ENCODE measurements at places on chromosomes 16 and 17.

- no peak for DNase-seq
Measured at GRCh38 chr17:10115536-10115932, 82.9 kb downstream of the GAS7 start.

GRCh38 chr17:56845934-56846333 is 12.0 kb downstream of the DGKE start:
- DNase-seq, result no peak

DNA sequence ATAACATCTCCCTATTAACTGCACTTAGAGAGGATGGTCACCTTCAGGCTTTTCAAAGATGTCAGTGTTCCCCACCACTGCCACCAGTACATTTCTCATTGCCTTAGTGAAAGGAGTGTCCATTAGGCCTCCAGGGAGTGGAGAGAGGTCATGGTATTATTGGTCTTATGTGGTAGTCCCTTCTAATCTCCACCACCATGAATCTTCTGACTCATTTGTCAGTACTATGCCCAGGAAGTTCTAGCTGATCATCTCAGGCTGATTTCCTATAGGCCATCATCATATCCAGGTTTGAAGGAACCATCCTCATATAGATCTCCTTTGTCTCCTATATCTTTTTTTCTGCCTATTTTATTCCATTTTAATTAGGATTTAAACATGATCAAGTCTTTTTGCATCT is 221.5 kb downstream of the CYB561 start:
- no peak for DNase-seq

GRCh38 chr16:84268291-84269040 is 26.2 kb upstream of the WFDC1 start:
- DNase-seq, result no peak

DNA sequence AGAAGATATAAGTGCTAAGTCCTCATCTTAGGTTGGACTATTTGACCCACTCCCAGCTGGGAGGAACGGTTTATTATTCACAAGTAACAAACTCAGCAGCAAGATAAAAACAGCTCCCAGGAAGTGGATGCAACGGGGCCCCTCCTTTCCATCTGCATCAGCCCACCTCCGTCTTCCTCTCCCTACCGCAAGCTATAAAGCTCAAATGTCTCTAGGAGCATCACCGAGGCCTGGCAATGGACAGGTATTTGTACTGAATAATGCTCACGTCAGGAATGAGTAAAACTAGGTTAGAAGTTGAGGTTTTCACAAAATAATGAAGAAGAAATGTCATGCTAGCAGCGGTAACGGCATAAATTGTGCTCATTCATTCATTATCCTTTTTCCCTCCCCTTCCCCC is 408.7 kb upstream of the PSMD7 start:
- DNase-seq, result no peak

DNA sequence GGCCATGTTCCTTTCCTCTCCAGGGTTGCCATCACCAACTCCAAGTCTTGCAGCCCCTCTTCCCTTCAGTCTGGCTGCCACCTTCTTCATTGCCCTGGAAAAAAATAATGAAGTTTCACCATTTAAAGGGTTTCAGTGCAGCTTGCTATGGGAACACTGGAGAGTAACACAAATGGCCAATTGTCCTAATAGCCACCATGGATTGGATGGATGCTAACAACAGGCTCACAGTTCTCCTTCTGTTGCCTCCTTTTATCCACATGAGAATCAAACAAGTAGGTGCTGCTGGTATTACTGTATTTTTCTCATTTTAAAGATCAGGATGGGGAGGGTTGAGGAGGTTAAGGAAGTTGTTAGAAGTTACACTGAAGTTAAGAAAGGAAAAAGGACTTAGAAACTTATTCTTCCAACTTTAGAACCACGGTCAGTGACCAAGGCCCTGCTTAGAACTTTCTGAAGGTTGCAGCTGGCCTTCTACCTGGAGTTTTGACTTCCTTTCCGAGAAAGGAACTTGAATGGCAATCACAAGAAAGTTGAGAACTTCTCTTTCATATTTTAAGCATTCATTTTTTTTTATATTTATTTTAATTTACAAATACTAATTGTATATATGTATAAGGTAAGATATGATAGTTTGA is 198.0 kb upstream of the MAF start:
- no peak for DNase-seq

GRCh38 chr17:4858068-4858881 is 25.1 kb downstream of the MINK1 start:
- no peak for DNase-seq

GRCh38 chr16:68898026-68898425 is 54.7 kb downstream of the TANGO6 start:
- DNase-seq, result no peak

DNA sequence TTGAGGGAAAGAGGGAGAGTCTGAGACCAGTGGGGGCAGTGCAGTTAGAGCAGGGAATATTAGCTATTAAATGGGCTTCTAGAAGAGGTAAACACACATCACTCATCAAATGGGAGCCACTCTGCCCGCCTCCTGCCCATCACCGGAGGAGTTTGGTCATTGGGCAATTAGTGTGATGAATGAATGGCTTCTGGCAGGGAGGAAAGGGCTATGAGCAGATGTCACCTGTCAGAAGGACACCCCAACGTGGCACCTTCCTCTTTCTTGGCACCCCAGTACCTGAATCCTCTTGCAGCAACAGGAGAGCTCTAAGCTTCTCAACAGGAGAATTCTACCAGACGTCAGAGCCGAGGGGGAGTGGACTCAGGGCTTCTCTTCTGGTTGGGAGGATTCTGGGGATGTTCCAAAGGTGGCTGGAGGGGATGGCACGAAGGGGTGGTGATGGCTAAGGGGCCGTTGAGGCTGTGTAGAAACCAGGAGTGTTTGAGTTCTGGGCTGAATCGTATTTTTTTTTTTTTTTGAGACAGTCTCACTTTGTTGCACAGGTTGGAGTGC is 11.0 kb downstream of the C1QTNF1 start:
- DNase-seq, result no peak

DNA sequence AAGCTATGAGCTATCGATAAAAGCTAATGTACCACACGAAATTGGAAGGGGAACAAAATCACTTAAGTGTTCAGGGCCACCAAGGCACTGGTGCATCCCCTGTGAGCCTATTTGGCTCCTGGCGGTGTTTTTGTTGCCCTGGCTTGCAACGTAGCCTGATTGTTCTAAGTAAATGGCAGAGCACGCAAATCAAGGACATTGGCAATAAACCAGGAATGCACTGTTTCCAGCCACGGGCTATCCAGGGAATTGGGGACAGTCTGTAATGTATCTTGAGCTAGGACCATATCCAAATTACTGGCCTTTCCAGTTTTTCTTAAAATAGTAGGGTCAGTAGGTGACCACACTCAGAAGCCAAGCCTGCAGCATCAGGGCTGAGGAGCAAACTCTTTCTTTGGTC is 734.0 kb downstream of the MAF start:
- no peak for DNase-seq

DNA sequence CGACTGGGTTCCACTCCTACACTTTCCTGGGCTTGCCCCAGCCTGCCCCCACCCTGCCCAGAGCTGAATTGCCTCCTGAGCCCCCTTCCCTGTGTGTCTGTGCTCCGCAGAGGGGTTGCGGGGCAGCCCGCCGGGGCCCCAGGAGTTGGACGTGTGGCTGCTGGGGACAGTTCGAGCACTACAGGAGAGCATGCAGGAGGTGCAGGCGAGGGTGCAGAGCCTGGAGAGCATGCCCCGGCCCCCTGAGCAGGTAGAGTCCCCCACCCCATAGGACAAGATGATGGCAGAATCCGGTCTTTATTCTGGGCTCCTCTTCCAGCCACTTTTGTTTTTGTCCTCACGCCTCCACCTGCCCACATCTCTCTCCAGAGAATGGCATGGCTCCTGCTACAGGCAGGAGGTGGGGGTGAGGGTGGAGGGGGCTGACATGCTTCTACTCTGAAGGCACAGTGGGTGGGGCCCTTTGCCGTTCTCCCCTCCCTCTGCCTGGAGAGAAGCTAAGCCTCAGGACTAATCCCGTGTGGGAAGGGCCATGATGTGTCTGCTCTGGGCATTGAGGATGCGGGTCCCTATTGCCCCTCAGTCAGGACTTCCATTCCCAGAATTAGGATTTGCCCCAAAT is 3.5 kb downstream of the ACBD4 start:
- no peak for DNase-seq

GRCh38 chr16:8716592-8716991 is 42.2 kb downstream of the ABAT start:
- no peak for DNase-seq

GRCh38 chr17:1002412-1002753 is 5.5 kb downstream of the TIMM22 start:
- DNase-seq, result no peak

DNA sequence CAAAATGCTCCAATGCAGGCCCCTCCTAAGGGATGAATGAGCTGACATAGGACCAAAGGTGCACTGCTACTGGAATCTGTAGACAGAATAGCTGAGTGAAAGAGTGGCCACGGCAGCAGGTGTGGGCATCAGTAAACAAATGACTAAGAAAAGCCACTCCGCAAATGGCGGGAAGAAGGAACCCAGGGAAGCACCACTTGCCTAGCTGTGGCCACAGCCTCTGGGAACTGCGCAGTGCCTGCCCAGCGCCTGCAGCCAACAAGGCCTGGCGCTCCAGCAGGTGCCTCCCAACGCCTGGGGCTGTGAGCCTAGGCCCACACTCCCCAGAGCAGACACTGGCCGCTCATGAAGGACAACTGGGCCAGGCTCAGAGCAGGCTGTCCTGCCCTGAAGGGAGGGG is 11.8 kb downstream of the PEMT start:
- no peak for DNase-seq

DNA sequence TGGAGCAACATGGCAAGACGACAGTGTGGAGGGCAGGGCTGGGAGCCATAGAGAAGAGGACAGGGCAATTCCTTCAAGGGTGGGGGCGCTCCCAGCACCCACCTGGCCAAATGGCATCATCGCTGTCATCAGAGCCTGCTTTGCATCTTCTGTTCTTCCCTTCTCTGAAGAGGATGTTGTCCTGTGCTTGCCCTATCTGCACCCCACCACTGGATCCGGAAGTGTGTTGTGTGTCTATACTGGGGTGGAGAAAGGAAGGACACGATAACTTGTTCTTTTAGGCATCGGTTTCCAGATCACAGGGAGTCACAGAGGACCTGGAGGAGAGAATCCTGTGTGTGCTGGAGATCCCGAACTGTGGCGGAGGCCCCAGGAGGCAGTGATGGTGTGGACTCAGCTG is 25.7 kb upstream of the ANKRD40CL start:
- no peak for DNase-seq

DNA sequence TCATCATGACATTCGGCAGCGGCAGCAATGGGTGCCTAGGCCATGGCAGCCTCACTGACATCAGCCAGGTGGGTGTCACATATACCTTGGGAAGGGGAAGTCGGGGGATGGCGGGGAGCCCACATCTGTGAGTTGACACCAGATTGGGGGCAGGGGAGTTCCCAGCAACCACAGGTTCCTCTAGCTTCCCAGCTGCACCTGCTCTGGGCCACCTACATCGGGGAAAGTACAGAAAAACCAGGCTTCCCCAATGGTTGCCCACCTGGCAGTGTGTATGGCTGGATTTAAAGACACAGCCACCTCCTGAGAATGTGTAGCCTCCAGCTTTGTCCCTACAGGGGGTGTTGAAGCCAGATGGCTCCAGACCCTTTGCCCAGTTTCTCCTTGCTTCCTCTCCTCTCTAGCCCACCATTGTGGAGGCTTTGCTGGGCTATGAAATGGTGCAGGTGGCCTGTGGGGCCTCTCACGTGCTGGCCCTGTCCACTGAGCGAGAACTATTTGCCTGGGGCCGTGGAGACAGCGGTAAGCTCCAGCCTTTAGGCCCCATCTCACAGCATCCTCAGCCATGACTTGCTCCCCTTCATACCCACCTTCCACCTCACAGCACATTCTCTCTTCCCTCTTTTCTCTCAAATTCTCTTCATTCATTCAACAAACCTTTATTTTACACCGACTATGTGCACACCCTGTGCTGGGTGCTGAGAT is 5.0 kb upstream of the TRAF4 start:
- no peak for DNase-seq

DNA sequence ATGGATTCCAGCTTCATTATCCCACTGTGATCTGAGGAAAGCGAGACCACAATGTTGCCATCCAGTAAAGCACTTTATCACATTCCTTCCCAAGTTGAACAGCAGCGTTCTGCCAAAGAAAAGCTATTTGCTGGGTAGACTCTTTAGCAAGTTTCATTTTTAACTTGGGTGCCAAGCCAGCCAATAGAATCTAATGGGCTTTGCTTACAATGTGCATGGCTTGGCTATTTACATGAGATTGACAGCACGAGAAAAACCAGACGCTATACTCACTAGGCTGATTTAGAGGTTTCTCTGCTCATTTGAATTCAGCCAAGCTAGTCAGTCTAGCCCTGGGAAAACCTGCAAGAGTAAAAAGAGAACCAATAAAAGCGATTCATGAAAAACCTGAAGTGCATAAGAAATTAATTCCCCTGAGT is 108.9 kb downstream of the CDH13 start:
- no peak for DNase-seq

- no peak for DNase-seq
Measured at GRCh38 chr16:2526135-2526534, 5.1 kb downstream of the CEMP1 start.

GRCh38 chr16:63038397-63039106 is 1002.3 kb upstream of the CDH8 start:
- no peak for DNase-seq

- DNase-seq, result no peak
Measured at GRCh38 chr17:1934901-1935300, 90.2 kb downstream of the RTN4RL1 start.

- no peak for DNase-seq
Measured at GRCh38 chr17:44079877-44080821, 9.6 kb downstream of the G6PC3 start.

DNA sequence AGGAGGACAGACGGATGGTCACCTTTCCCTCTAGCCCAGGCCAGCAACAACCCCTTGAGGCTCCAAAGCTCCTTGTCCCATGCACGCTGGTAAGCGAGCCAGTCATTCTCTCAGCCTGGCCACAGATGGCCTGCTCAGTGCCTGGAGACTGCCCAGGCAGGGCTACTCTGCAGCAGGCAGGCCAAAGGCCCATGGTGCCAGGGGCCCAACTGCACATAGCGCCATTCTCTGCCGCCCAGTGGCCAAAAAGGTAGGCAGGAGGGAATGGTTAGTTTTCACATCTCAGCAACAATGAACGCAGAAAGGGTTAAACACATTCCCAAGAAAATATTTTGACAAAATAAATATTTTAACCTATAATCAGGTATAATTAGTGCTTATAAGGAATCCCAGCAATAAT is 7.7 kb upstream of the SREBF1 start:
- no peak for DNase-seq

GRCh38 chr16:22663389-22664064 is 150.4 kb upstream of the HS3ST2 start:
- no peak for DNase-seq

DNA sequence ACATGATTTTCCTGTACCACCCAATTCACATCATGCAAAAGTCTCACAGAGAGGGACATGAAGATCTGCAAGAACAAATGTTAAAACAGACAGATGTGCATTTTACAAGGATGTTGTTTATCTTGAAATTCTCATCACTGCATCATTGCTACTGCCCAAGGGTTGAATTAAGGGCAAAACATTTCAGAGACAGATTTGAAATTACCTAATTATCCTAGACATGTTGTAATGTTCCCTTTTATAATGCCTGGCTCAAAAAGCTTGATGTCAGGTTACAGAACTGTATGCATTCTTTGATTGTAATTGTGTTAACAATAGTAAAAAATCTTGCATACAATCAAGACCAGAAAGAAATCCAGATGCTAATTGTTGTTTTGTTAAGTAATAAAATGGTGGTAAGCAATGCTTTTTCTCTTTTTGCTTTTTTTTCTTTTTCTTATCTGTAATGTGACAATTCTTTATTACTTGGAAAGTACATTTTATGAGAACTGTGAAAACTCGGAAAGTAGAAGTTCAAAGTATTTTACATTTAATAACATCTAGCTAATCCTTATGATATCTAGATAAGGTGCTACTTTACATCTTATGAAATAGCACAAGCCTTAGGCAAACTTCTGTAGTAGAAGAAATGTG is 3.6 kb upstream of the DUSP14 start:
- no peak for DNase-seq

Data from stimulated activated CD8-positive, alpha-beta memory T cell treated with anti-CD3 and anti-CD28 coated beads, Interleukin-7, amount 100 ng/mL, for 1 hour (primary cell).